ENCODE measurements at places on chromosomes 4 and X.
A peak's percentile ranks its signal among the peaks of the same experiment; 100 is the strongest.

GRCh38 chr4:173524218-173525117 is 5.6 kb downstream of the HAND2 start:
- DNase-seq, result no peak

GRCh38 chr4:147508346-147508745 is 27.4 kb downstream of the EDNRA start:
- no peak for DNase-seq

GRCh38 chrX:13188731-13189309 is 131.0 kb downstream of the ATXN3L start:
- DNase-seq, result no peak

- DNase-seq, result no peak
Measured at GRCh38 chr4:1945124-1945895, 63.5 kb downstream of the NELFA start.

DNA sequence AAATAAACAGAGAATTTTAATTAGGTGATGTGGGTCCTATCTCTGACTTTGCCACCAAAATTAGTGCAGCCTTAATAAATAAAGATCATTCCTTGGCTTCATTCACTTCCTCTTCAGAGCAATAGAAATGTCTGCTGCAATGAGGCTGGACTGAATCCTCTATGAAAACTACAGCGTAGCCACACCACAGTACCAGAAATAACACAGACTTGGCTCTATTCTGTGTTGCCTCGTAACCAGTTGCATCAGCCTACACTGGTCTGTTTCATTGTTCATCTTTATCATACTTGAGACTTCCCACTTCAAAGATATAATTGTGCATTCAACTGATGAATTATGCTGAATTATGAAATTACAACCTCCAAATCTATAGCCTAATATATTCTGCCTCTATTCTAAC is 15.8 kb downstream of the GLRA3 start:
- no peak for DNase-seq

GRCh38 chrX:40104630-40104984 is 6.8 kb upstream of the BCOR start:
- no peak for DNase-seq

GRCh38 chr4:171846232-171846631 is 33.0 kb downstream of the GALNTL6 start:
- DNase-seq, result peak; percentile 10

- no peak for DNase-seq
Measured at GRCh38 chrX:1126738-1127137, 85.7 kb downstream of the CRLF2 start.

- no peak for DNase-seq
Measured at GRCh38 chr4:40307627-40308497, 27.3 kb upstream of the CHRNA9 start.

- no peak for DNase-seq
Measured at GRCh38 chrX:5388087-5388486, 840.6 kb downstream of the NLGN4X start.

- peak; percentile 15 for DNase-seq
Measured at GRCh38 chrX:131270080-131270479, 19.0 kb downstream of the IGSF1 start.

DNA sequence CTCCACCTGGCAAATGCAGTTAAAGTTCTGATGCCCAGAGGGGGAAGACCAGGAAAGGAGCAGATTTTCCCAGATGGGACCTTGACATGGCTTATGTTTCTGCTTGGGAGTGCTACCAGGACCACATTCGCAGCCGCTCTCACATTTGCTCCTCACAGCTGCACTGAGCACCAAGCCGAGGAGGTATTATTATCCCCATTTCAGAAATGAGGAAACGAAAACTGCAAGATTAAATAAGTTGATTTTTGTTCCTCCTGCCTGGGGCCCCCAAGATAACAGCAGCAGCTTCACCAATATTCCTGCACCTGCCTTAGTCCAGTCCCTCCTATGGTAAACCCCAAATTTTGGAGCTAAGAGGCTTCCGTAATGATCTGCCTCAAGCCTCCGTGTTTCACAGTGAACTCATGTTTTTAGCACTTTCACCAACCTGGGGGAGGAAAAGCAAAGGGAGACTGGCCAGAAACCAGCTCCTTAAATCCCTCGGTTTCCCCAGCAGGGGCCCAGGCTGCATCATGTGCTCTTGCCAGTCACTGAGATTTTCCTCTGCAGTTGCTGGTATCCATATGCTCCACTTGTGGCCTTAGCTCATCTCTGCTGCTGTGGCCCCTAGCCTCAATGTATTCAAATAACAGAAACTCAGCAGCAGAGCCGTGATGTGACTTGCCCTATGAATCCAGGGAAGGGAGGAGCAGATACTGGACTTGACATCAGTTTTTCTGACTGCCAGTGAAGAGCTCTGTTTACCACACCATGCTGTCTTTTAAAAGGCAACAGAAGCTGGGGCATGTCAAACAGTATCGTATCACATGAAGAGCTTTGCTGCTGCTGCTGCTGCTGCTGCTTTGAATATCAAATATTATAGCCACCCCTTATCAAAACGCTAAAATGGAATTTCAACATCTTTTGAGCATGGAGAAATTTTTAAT is 95.5 kb upstream of the KLHL13 start:
- no peak for DNase-seq

DNA sequence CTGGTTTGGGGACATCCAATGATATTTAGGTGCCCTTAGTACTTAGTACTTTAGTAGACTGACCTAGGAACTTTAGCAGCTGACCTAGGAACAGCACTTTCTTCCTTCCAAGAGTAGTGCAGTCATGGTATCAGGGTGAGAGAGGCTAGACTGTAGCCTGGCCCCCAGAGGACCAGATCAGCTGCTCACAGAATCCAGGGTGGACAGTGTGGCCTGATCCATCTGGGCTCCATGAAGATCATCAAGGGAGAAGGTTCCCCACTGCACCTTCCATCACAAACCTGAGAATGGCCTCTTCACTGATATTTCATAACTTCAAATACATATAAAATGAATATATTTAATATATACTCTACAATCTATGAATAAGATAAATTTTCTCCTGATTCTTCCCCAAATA is 59.0 kb upstream of the TLR3 start:
- no peak for DNase-seq

- DNase-seq, result no peak
Measured at GRCh38 chr4:124199755-124200154, 512.8 kb downstream of the ANKRD50 start.

- DNase-seq, result no peak
Measured at GRCh38 chr4:106340774-106341173, 24.4 kb downstream of the AIMP1 start.

DNA sequence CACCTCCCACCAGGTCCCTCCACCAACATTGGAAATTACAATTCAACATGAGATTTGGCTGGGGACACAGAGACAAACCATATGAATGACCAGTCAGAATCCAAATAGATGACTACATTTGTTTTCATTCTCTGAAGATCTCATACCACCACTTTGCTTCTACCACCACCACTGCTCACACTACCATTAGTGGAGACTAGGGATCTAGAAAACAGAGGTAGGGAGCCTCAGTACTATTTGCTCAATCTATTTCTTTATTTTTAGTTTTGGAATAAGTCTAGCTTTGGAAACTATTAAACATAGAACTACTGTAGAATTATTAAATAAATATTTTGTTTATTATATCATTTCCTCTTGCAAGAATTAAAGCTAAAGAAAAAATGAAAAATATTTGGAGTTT is 727.9 kb downstream of the CCSER1 start:
- no peak for DNase-seq

- DNase-seq, result no peak
Measured at GRCh38 chr4:151228189-151229119, 48.5 kb upstream of the PRSS48 start.

DNA sequence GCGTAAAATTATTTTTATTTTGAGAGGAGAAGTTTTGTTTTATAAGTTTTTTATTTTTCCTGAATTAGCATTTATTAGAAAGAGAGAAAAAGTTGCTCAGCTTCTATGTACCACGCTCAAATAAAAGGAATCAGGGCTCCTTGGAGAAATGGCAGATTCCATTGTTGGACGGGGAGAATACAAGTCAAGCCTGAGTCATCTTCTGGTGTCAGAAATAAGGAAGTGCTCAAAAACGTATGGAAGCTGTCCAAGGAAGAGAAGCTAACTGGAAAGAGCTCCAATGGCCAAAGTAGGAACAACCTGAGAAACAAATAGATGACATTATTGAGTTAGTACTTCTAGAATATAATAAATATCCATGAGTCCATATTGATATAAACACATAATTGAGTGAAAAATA is 89.3 kb upstream of the NEIL3 start:
- no peak for DNase-seq

All from NCI-H187 treated with DMSO at 0.1 percent for 48 hours (cell line).